Renal cortical epithelial cell (primary cell): ENCODE measurements at places on chromosomes 16 and 17. TPM values are rescaled to one million over a fixed set of nuclear protein-coding genes. Genes with fewer than 3 reads are reported as not detected.
A peak's percentile ranks its signal among the peaks of the same experiment; 100 is the strongest.

Gene LITAFD
- total RNA-seq: not detected in 2 replicates

Gene ARHGAP23
- 7.5 and 47.9 TPM in 2 replicates for total RNA-seq

Gene FNDC8
- total RNA-seq: not detected in 2 replicates

Gene RNF43
- total RNA-seq: 2.3 and 6.0 TPM in 2 replicates

Gene RHOT2
- total RNA-seq: 31.1 and 43.6 TPM in 2 replicates

Gene CCDC78
- 0.69 and 0.70 TPM in 2 replicates for total RNA-seq

Gene MT2A
- 146 and 252 TPM in 2 replicates for total RNA-seq

Gene COX11
- 67.2 and 76.4 TPM in 2 replicates for total RNA-seq

Gene FBXW10
- total RNA-seq: 0.05 TPM in 1 of 2 replicates, not detected in the other

Gene ASPA
- total RNA-seq: 0.20 and 0.87 TPM in 2 replicates

Gene TPSG1
- not detected in 2 replicates for total RNA-seq

Gene CYGB
- total RNA-seq: 10.3 and 49.8 TPM in 2 replicates

GRCh38 chr17:74431568-74432423 is at the start of gene GPRC5C:
Gene GPRC5C, plus strand, starts transcription at chr17:74432088. Its CDS starts 7,689 bp downstream, at chr17:74439777.
- peak; percentile 68 for DNase-seq

DNA sequence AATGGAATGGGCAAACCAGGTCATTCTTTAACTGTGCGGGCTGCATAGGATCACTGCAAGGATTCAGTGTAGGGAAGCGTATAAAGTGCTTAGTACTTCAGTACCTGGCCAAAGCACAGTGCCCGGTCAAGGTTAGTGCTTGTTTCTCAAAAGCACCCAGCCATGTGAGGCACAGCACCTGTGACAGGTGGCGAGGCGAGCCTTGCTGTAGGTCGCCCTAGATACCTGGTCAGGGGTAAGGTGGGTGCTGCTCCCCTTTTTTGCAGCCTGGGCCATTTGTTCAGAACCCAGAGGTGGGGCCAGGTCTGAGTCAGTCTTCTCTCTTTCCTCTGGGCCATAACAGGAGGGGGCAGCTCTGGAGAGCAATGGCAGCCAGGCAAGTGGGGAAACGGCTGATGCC is 172.0 kb downstream of the IRF8 start:
- DNase-seq: no peak

DNA sequence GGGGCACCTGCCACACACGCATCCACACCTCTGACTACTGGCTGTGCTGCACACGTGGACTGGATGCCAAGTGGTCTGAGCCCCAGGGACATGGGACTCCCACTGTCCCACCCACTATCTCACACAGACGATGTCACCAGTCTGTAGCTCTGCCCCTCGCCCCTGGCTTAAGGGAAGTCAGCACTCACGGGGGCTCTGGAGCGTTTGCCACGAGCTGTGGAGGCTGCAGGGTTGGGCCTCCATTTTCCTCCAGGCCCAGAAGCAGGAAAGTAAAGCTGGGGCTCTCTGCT is 22.1 kb downstream of the FOXF1 start:
- no peak for DNase-seq

GRCh38 chr16:65574326-65574966 is 452.6 kb upstream of the CDH11 start:
- DNase-seq: no peak

GRCh38 chr17:33704856-33705255 is 411.8 kb upstream of the ASIC2 start:
- no peak for DNase-seq

- peak; percentile 93 for DNase-seq
Observed at GRCh38 chr16:57277586-57277985, 6.9 kb downstream of the PLLP start.

- DNase-seq: no peak
Observed at GRCh38 chr16:85781695-85782370, 17.5 kb downstream of the EMC8 start.

DNA sequence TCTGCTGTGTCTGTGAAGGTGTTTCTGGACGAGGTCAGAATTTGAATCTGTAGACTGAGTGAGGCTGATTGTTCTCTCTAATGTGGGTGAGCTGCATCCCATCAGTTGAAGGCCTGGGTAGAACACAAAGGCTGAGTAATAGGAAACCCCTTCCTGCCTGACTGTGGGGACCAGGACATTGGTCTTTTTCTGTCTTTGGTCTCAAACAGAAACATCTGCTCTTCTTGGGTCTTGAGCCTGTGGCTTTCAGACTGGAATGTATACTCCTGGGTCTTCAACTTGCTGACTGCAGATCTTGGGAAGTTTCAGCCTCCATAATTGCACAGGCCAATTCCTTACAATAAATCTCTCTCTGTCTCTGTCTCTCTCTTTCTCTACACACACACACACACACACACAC is 19.6 kb upstream of the LRRC75A start:
- no peak for DNase-seq

DNA sequence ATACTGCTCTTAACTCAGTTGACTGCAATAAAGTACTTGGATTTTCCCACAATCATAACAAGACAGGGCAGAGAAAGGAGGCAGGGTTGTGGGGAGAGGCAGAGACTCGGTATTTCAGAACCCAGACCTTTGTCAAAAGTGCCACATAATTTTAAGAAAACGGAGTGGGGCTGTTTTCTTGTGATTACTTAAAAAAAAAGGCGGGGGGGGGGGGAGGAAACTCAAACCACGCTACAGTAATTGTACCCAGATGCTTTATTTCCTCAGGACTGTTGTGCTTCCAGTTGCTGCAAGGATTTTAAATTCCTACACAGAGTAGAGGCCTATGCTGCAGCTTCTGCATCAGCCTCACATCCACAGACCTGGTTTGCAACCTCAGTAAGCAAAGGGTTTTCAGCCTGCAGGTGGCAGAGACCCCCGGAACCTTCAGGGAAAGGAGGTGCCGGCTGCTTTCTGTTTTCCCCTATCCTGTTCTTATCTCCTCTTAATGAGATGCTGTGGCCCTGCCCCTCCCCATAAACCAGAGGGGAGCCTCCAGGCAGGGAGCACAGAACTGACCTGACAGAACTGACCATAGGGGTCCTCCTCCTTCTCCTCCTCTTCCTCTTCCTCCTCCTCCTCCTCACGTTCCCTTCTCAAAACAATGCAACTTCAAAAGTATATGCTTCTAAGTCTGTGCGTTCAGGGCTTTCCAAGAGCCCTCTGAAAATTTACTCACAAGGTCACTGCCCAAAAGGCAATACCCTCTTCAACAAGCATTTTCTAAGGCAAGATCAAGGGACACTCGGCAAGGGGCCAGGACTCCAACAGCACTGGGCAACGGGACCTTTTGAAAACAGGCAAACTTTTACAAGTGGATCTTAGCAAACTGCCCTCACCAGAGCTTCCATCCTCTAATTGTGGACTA is 7.5 kb downstream of the AXIN2 start:
- no peak for DNase-seq

GRCh38 chr16:19639986-19640421 is 78.0 kb downstream of the KNOP1 start:
- no peak for DNase-seq

GRCh38 chr17:63740464-63741142 is 996 bp downstream of the STRADA start:
- DNase-seq: peak; percentile 13

- DNase-seq: no peak
Observed at GRCh38 chr16:50826797-50827316, 85.0 kb downstream of the CYLD start.

- peak; percentile 56 for DNase-seq
Observed at GRCh38 chr17:59572301-59572924, 7.0 kb downstream of the DHX40 start.

GRCh38 chr16:81189100-81189664 is 49.3 kb upstream of the BCO1 start:
- no peak for DNase-seq

DNA sequence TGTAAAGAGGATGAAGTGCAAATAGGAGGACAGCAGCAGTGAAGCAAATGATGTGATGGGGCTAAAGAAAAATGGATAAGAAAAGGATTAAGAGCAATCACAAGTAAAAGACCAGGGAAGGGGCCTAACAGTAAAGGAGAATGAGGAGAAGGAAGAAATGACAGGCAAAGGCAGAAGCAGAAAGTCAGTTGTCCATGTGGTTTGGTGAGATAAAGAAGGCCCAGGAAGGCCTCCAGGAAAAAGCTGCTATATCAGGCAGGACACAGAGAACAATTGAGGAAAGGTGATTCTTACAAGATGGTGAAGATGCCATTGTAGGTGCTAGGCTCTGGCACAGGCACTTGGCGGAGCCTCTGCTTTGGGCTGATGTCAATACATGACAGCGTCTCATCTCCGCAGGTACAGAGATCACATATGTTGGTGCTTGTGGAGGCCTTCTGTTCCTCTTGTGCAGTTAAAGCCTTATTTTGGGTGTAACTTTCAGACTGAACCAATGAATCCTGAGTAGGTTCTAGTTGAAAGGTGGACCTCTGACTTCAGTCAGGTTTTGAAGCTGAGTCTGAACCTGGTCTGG is 18.1 kb downstream of the RDM1 start:
- no peak for DNase-seq

GRCh38 chr17:2056206-2057174 is 1.6 kb downstream of the HIC1 start:
- DNase-seq: no peak

GRCh38 chr17:15914400-15915170 is 30.3 kb upstream of the ADORA2B start:
- peak; percentile 31 for DNase-seq

DNA sequence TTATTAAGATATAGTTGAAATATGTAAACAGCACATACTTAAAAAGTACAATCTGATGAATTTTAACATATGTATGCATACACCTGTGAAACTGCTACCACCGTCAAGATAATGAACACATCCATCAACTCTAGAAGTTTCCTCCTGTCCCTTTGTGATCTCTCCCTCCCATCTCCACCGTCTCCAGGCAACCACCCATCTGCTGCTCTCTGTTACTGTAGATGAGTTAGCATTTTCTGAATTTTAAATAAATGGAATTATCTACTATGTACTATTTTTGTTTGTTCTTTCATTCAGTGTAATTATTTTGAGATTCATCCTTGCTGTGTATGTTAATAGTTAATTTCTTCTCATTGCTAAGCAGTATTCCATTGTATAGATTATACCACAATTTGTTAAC is 40.2 kb upstream of the SMPD3 start:
- no peak for DNase-seq

GRCh38 chr16:30011714-30012504 is 1.1 kb upstream of the DOC2A start:
- no peak for DNase-seq

- DNase-seq: no peak
Observed at GRCh38 chr17:2435862-2436261, 35.0 kb upstream of the MNT start.

DNA sequence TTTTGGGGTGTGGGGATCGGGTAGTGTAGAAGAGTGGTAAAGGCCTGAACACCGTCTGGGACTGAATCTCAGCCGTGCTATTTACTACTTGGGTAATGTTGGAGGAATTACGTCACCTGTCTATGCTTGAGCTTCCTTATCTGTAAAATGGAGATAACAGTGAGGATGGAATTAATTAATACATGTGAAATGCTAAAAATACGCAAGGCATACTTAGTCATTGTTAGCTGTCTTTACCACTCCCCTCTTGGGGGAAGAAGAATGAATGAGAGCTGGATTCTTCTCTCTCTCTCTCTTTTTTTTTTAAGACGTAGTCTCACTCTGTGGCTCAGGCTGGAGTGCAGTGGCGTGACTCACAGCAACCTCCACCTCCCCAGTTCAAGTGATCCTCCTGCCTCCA is 41.1 kb upstream of the TANGO6 start:
- no peak for DNase-seq
